ENCODE measurements at places on chromosomes 13 and 19. TPM values are rescaled to one million over a fixed set of nuclear protein-coding genes. Genes with fewer than 3 reads are reported as not detected.
A peak's percentile ranks its signal among the peaks of the same experiment; 100 is the strongest.

SLC44A2 gene
- 90.9 TPM for total RNA-seq

SIGLEC8 gene
- not detected for total RNA-seq

NFIX gene
- 34.8 TPM for total RNA-seq

ZNF14 gene
- total RNA-seq, result 4.8 TPM

SSC5D gene
- total RNA-seq, result 1.5 TPM

ZNF100 gene
- total RNA-seq, result 8.5 TPM

SMIM24 gene
- not detected for total RNA-seq

RNF17 gene
- not detected for total RNA-seq

XAB2 gene
- 103 TPM for total RNA-seq

DNA sequence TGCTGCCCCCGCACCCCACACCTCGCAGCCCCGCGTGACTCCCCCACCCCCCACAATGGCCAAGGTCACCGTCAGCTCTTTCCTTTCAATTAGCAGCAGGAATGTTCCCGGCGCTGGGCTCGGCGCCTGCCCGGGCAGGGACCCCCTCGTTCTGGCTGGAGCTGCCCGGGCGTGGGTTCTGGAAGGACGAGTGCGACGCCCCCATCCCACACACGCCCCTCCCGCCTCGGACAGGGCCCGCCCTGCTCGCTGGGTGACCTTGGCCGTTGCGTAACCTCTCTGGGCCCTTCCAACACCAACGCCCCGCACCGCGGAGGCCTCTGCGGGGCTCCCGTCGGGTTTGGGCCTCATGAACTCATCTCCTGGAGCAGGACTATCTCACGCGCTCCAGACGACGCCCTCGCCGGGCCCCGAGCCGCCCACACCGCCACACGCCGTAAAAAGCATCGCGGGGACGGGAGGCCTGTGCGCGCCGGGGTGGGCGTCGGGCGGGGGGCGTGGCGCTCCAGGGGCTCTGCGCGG, 10.3 kb downstream of the PALM start:
- DNase-seq, result no peak

DNA sequence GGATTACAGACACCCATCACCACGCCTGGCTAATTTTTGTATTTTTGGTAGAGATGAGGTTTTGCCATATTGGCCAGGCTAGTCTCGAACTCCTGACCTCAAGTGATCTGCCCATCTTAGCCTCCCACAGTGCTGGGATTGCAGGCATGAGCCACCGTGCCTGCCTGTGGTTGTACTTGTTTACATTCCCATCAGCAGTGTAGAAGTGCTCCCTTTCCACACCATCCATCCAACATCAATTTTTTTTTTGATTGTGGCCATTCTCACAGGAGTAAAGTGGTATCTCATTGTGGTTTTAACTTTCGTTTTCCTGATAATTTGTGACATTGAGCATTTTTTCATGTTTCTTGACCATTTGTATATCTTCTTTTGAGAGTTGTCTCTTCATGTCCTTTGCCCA, 1019.4 kb upstream of the SLC10A2 start:
- DNase-seq, result no peak

- peak; percentile 76 for DNase-seq
Measured at GRCh38 chr13:26482451-26483197, 74.9 kb upstream of the WASF3 start.

- DNase-seq, result no peak
Measured at GRCh38 chr19:44728178-44728577, 20.3 kb upstream of the BCL3 start.

DNA sequence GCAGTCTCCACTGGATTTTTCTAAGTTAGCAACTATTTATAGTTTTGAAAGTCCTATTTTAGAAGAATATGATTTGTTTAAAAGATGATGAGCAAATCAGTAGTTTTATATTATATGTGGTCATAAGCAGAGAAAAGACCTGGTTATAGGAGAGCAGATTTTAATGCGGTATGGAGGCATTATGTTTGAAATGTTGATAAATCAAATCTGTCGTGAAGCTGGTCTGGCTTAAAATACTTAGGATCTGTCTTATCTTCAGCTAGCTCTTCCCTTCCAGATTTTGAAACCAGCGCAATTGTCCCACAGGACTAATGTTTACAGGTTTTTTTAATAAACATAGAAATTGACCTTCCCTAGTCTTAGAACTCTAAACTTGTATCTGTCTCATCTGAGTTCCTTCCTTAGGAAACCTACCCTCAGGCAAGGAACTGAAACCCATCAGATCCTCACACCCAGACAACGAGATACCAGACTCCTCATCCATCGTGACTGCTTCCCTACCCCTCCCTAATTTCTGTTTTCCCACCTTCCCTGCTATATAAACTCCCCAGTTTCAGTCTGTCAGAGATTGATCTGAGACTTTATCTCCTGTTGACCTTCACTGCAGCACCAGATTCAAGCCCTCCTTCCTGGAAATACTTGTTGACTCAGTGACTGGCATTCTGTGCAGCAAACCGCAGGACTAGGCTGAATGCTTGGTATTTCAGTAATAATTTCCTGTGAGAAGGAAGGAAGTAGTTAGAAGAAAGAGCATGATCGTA, 37.8 kb upstream of the CXCL17 start:
- DNase-seq, result no peak

DNA sequence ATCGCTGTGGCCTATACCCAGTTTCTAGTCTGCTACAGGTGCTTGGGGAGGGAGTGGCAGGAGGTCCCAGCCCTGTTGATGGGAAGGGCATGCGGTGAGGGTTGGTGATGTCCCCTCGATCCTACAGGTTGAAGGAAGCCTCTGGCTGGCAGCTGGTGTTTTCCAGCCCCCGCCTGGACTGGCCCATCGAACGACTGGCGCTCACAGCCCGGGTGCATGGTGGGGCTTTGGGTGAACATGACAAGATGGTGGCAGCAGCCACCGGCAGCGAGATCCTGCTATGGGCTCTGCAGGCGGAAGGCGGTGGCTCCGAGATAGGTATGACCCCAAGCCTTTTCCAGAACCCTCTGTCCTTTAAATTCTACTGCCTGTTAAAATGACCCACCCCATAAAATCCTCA, 3.9 kb downstream of the SHKBP1 start:
- no peak for DNase-seq

DNA sequence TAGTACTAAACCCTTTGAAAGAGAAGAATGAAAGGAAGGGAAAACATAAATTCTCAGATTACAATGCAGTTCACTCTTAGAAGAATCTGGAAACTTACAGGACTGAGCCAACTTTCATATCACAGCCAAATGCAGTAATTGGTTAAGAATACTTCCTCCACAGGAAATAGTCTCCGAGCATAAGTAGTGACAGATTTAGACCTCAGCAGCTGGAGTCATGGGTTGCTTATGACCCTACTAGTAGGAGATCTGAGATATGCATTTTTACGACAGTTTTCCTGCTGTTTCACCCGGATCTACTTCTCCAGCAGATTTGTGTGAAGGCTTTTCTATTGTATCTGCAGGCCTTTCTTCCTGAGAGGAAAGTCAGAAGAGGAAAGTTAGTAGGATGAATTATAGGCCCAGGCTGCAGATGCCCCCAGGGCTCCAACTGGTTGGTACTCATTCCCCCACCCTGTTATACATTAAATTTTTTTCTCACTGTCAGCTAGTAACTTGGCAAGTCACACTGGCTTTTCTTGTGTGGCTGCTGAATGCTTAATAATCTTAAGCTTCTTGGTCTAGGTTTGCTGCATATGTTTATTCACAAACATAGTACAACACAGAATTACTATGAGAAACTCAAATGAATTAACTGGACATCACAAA, 1241.5 kb upstream of the MIR17HG start:
- no peak for DNase-seq

DNA sequence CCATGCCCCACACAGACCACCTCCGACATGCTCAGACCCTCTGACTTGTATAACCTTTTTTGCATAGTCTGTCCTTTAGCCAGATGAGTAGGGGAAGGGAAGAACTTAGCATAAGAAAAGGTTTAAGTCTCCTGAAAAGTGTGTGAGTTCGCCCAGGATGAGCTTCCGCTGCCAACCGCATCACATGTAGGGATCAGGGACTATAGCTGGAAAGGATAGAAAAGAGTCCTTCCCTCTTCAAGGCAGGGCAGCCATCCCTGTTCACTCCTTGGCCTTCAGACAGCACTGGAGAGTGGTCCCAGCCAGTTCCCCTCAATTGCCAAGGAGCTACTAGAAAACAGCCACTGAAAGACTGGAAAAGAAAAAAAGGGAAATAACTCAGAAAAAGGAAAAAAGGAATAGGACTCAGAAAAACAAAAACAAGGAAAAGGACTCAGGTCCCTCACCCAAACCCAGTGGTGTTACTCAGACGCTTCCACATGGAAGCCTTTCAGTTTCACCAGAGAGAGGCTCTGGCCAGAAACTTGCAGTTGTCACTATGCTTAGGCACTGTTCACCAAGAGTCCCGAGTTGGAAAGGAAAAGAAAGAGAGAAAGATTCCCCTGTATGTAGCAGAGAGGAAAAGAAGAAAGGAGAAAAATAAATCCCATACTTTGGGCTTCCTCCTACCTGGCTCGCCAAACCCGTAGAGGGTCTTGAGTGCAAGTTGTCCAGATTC, 5.6 kb upstream of the TM9SF2 start:
- DNase-seq, result no peak

- no peak for DNase-seq
Measured at GRCh38 chr19:2353159-2353886, 6.7 kb upstream of the TMPRSS9 start.

- DNase-seq, result no peak
Measured at GRCh38 chr19:32767951-32768679, 48.5 kb downstream of the TDRD12 start.

GRCh38 chr13:27599845-27600553, 20.3 kb downstream of the LNX2 start:
- DNase-seq, result peak; percentile 34

- no peak for DNase-seq
Measured at GRCh38 chr13:45967589-45967988, 85.0 kb downstream of the ZC3H13 start.

GRCh38 chr19:29952177-29952576, 10.1 kb downstream of the URI1 start:
- DNase-seq, result no peak

GRCh38 chr13:84129966-84130365, 247.7 kb upstream of the SLITRK1 start:
- no peak for DNase-seq

DNA sequence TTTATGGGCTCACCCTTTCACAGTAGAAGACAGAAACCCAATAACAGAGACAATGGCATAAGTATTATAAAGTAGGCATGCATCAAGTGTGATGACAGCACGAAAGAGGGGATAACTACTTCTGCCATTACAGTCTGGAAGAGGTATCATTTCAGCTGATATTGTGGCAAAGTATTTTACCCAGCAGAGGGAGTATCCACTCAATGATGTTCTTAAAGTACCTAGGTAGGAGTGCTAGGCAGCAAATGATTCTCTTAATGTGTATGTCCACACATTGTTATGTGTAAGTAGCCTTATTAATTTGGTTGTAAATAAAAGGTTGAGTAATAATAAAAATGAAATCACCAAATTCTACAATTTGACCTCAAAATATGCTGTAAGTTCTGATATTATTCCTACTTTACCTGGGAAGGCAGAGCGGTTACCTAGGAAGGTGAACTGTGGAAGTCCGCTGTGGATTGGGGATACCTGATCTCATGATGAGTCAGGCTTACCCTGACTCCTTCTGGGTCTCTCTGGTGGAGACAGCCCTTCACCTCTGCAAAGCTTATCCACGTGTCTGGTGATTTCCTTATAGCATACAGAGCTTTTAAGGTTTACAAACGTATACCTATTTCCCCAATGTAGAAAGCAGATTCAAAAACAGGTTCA, 4.1 kb upstream of the UBAC2 start:
- DNase-seq, result peak; percentile 54

DNA sequence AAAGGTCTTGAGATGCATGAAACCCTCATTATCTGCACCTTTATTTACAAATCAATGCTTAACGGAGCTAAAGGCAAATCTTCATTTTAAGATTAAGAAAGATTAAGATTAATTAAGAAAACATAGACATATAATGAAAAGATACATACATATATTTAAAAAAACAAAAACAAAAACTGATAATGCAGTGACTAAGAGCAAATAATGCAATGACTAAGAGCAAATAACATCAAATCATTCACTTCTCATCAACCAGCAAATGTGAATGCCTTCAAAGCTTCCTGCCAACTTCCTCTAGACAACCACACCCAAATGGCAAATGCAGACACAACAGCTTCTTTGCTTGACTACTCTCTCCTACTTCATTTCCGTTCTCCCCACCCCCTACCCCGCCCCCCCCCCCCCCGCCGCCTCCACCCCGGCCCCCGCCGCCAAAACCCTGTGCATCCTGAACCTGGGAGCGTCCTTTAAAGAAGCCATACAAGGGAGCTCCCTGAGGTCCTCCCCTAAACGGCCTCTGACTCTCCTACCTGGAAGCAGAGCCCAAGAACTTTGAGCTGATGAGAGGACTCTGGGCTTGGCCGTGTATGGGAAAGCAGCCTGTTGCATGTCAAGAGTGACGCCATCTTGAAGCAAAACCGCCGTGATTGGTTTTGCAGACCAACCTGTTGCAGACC, 24.5 kb downstream of the TEX101 start:
- peak; percentile 38 for DNase-seq

DNA sequence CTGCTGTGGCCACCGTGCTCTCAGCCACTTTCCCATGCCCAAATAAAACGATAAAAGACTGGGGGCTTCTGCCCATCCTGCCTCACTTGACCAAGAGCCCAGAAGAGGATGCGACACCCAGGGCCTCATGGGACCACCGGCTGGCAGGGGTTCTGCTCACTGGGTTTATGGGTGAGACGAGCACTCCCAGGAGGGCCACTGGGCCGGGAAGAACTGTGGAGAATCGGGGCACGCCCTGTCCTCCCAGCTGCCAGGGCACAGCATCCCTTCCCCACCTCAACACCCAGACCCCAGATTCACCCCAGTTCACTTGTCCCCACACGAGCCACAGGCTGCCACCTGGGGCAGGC, 4.7 kb upstream of the F10 start:
- no peak for DNase-seq

DNA sequence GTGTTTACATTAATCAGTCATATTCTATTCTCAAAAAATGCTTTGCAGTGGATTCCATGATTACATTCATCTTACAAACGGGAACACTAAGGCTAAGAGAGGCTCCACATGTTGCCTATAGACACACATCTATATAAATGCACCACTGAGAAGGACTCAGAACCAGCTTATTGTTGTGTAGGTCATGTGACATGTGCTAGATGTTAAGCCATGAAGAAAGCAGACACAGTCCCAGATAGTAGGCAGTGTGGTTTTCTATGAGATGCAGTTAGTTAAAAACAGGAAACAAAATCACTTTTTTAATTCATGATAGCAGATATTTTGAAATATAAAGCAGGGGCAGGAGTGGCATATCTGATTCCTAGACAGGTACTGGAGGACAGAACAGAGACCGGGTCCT, 10.7 kb downstream of the SIGLEC6 start:
- no peak for DNase-seq

- DNase-seq, result no peak
Measured at GRCh38 chr13:102845289-102845629, 573 bp upstream of the ERCC5 start.

Measured in HCT116 (cell line).